Muscle of leg (tissue), 16 donors: ENCODE measurements at places on chromosomes 7 and 10. TPM values are rescaled to one million over a fixed set of nuclear protein-coding genes. Genes with fewer than 3 reads are reported as not detected.

GRCh38 chr10:78025685-78026364 is 3.5 kb downstream of the POLR3A start:
- H3K27me3 ChIP-seq, result no peaks in the 10 kb centered on the region
- no peak for DNase-seq
- no peak overlapping the region for H3K27ac ChIP-seq
- peaks cover 58% of the 10 kb centered on the region for H3K36me3 ChIP-seq

TWIST1 gene
- 8.3 TPM for total RNA-seq

NME8 gene
- total RNA-seq, result 0.22 TPM

FAM25A gene
- total RNA-seq, result not detected

DNA sequence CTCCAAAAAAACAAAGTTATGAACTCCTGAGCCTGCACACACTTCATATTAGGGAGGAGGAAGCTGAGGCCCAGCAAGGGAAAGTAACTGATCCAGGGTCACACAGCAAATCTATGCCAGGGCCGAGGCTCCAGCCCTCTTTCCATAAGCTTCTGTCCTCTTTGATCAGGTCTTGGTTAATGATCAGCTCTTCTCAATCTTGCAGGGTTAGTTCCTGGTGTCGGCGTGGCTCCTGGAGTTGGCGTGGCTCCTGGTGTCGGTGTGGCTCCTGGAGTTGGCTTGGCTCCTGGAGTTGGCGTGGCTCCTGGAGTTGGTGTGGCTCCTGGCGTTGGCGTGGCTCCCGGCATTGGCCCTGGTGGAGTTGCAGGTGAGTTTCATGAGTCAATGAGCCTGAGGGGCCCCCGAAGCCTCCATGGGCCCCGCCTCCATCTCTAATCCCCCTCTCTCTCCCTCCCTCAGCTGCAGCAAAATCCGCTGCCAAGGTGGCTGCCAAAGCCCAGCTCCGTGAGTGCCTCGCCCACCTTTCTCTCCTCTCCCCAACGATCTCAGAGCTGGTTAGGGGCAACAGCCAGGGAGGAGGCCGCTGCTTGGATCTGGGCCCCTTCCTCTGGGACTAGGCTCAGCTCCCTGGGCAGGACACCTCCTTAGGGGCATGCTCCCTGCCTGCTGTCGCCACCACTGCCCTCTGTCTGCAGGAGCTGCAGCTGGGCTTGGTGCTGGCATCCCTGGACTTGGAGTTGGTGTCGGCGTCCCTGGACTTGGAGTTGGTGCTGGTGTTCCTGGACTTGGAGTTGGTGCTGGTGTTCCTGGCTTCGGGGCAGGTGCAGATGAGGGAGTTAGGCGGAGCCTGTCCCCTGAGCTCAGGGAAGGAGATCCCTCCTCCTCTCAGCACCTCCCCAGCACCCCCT is 23.7 kb upstream of the LIMK1 start:
- H3K36me3 ChIP-seq, result peaks cover 18% of the 10 kb centered on the region
- no peak for DNase-seq

UNC5B gene
- total RNA-seq, result 6.4 TPM

DNA sequence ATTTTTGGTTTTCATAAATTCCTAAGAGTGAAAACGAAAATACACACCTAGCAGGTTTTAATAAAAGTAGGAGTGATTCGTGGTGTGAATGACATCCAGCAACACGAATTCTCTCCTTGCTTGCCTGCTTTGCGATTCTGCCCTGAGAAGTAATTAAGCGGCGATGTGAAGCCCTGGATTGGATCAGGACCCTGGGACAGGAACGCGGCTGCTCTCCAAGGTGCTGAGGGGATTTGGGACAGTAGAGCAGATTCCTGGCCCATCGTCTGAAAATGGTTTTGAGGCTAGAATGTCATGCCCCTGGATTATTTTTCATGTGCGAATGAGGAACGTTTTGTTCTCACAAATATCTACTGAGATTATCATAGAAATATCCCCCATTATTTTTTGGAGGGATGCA is 7.8 kb downstream of the NPS start:
- no peak overlapping the region for H3K4me3 ChIP-seq
- H3K4me1 ChIP-seq, result no peaks in the 10 kb centered on the region
- H3K36me3 ChIP-seq, result no peaks in the 10 kb centered on the region
- DNase-seq, result peak; percentile 72

DNA sequence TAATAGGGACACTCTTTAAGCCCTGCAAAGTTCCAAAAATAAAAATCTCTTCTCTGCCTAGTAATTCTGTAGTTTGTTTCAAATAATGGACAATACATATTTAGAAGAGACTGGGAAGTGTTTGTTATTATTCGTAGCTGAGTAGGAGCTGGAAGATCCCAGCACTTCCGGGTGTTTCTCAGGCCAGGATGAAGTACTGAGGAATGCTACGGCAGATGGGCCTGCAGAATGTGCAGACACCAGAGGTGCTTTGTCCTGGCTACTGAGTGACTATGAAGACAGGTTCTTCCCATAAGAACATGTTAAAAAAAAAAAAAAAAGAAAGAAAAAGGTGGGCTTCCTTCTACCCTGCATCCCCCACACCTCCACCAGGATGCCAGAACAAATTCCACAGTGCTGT is 36.1 kb downstream of the ETV1 start:
- no peaks in the 10 kb centered on the region for H3K27me3 ChIP-seq
- H3K27ac ChIP-seq, result no peak overlapping the region
- DNase-seq, result peak; percentile 25
- peaks cover under 1% of the 10 kb centered on the region for H3K36me3 ChIP-seq
- H3K4me3 ChIP-seq, result no peak overlapping the region

- no peak overlapping the region for H3K4me3 ChIP-seq
- H3K4me1 ChIP-seq, result no peaks in the 10 kb centered on the region
- H3K27me3 ChIP-seq, result no peaks in the 10 kb centered on the region
- no peak for DNase-seq
- no peaks in the 10 kb centered on the region for H3K36me3 ChIP-seq
Observed at GRCh38 chr7:120114626-120115025, 158.3 kb upstream of the KCND2 start.

DNA sequence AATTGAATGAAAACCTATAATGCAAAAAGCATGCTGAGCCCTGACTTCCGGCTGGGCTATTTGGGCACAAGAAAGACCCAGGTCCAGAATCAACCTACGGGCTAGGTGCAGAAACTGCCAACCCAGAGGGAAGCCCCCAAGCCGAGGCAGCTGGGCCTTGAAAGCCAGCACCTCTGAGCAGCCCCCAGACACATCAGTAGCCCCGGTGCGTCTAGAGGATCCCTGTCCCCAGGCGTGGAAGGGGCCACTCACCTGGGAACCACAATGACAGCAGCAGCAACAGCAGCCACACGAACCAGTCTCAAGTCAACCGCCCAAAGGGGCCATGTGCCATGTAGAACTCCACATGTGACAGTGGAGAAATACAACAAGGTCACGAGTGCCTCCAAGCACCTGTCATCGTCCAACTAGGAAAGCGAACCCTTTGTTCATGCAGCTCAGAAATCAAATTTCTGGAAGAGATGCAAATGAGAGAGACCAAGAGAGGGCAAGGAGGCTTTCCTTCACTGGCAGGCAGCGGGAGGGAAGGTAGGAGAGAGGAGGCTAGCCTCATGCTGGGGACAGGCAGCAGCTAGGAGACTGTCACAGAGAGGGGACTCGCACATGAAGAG is 57.5 kb upstream of the CHST15 start:
- H3K27me3 ChIP-seq, result no peaks in the 10 kb centered on the region
- no peaks in the 10 kb centered on the region for H3K36me3 ChIP-seq
- no peak overlapping the region for H3K27ac ChIP-seq
- no peak for DNase-seq
- peaks cover 56% of the 10 kb centered on the region for H3K4me1 ChIP-seq
- no peak overlapping the region for H3K4me3 ChIP-seq

GRCh38 chr10:29962166-29962850 is 97.1 kb downstream of the JCAD start:
- H3K4me1 ChIP-seq, result peaks cover 18% of the 10 kb centered on the region
- no peaks in the 10 kb centered on the region for H3K27me3 ChIP-seq
- no peaks in the 10 kb centered on the region for H3K36me3 ChIP-seq
- peak; percentile 43 for DNase-seq
- no peak overlapping the region for H3K27ac ChIP-seq

- peak overlapping the region; percentile 59 for H3K27ac ChIP-seq
- no peaks in the 10 kb centered on the region for H3K27me3 ChIP-seq
- no peaks in the 10 kb centered on the region for H3K36me3 ChIP-seq
- no peak overlapping the region for H3K4me3 ChIP-seq
Observed at GRCh38 chr7:2108501-2109250, 124.1 kb downstream of the MAD1L1 start.

DDX56 gene
- total RNA-seq, result 51.7 TPM

DNA sequence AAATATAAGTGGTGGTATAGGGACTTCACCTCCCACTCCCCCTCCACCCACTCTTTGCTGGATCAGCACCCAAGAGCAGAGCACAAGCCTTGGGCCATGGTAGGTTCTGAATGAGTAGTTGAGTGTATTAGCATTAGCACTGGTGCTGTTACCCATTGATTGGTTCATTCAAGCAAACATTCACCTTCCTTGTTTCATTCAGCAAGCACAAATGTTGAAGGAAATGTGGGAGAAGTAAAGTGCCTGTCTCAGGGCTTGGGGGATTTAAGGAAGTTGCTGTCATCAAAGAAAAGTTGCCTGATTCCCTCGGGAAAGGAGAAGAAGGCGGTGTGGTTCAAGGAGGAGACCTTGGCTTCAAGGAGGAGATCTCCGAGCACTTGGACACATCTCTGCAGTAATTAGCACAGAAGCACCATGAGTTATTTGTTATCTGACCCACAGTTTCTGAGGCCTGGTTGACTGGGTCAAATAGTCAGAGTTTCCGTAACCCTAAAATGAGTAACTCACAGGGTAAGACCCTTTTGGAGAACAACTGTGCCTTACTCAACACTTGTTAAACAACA is 17.3 kb downstream of the IL2RA start:
- H3K4me1 ChIP-seq, result no peaks in the 10 kb centered on the region
- H3K27ac ChIP-seq, result no peak overlapping the region
- no peaks in the 10 kb centered on the region for H3K27me3 ChIP-seq
- no peak for DNase-seq
- H3K4me3 ChIP-seq, result no peak overlapping the region

GDF10 gene
- 0.98 TPM for total RNA-seq

DNA sequence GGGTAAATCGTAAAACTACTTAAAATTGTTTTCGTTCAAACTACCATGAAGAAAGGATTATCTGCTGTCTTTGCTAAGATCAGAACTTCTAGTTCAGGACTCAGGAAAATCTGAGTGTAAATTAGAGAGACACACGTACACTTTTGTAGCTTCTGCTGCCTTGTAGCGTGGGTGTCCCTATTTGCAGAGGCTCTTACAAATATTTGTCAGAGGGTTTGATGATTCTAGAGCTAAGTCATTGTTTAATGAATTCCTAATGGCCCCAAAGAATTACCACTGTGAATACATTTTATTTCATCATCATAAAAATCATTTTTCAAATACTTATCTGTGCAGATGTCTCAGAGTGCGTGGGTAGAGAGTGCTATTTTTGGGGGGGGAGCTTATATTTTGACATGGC is 314.9 kb downstream of the LRMDA start:
- H3K4me3 ChIP-seq, result no peak overlapping the region
- H3K27me3 ChIP-seq, result no peaks in the 10 kb centered on the region
- DNase-seq, result no peak

C10orf143 gene
- 1.1 TPM for total RNA-seq

DNA sequence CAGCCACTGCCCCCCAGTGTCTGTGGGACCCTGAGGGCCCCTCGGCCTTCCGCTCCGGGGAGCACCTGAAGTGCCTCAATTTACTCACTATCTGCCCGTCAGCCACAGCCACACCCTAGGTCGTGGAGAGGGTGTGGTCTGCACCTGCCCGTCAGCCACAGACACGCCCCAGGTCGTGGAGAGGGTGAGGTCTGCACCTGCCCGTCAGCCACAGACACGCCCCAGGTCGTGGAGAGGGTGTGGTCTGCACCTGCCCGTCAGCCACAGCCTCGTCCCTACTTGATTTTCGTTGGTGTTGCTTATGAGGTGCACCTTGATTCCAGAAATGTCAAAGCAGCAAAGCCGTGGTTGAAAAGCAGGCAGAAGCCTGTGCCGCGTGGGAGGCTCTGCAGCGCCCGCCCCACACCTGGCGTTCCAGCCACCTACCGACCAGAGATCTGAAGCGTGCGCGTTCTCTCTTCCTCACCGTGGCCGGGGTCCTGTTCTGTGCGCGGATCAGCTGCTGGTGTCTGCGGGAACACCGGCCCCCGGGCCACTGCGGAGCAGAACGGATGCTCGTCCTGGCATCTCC is 101.6 kb downstream of the DYNC2I1 start:
- no peak for DNase-seq
- no peak overlapping the region for H3K4me3 ChIP-seq
- H3K27ac ChIP-seq, result no peak overlapping the region
- peaks cover 30% of the 10 kb centered on the region for H3K27me3 ChIP-seq

DNA sequence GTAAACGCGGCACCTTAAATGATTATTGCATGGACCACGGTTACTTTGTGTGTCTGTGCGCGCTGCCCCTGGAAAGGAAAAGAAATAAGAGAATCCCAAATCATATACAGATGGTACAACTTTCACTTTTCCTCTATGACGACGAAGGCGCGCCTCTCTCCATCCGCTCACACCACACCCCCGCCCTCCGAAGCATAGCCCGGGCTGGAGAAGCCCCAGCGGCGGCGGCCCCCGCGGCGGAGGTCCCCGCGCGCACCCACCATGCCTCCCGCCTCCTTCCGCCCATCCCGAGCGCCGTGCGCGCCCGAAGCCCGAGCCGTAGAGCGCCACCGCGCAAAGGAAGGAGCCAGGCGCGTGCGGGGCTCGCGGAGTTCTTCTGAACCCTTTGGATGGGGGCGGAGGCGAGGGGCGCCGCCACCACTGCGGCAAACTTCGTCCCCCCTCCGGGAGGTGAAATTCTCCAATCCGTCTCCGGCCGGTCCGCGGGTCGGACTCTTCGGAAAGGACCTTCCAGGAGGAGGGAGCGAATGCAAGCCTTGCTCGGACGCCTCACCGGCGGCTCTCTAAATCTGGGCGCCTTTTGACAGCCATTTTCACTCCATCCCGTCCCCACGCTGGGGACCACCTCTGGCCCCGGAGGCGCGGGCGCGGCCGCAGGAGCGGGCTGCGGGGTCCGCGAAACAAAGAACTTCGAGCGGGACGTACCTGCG is 588 bp downstream of the GLI3 start:
- DNase-seq, result peak; percentile 92
- H3K36me3 ChIP-seq, result no peaks in the 10 kb centered on the region
- peak overlapping the region; percentile 89 for H3K4me3 ChIP-seq
- peak overlapping the region; percentile 97 for H3K27ac ChIP-seq
- peaks cover 25% of the 10 kb centered on the region for H3K4me1 ChIP-seq
- no peaks in the 10 kb centered on the region for H3K27me3 ChIP-seq

GRCh38 chr10:98694883-98695282 is 248.1 kb upstream of the HPS1 start:
- no peaks in the 10 kb centered on the region for H3K36me3 ChIP-seq
- no peak overlapping the region for H3K27ac ChIP-seq
- no peaks in the 10 kb centered on the region for H3K4me1 ChIP-seq
- peak; percentile 10 for DNase-seq
- no peak overlapping the region for H3K4me3 ChIP-seq
